ENCODE measurements at places on chromosomes 1 and 21.

GRCh38 chr1:95369985-95370690, 136.1 kb downstream of the RWDD3 start:
- no peak for DNase-seq

DNA sequence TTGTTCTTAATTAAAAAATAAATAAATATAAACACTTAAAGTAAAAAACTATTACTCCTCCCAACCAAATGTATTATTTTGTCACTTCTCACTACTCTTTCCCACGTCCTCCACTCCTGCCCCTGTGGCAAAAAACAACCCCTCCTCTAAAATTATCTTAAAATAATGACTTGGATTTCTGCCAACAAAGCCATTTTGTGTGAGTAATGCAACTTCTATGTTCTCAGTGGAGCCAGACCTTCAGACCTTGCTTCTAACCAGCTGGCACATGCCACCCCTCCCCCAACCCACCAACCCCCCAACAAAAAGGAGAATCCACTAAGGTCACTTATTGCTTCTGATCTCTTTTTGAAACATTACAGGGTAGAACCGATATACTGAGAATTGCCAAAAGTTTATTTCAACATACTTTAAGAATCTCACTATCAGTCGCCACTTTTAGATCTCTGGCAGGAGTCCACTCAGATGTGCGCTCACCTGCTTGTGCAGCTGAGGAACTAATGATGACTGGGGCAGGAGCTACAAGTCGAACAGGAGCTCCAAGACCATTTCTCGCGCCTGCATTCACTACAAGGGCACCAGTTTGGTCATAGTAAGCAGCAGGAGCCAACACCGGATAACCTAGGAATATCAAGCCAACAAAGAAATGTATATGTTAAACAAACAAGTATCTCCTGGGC, 58.3 kb upstream of the SDC3 start:
- no peak for DNase-seq

DNA sequence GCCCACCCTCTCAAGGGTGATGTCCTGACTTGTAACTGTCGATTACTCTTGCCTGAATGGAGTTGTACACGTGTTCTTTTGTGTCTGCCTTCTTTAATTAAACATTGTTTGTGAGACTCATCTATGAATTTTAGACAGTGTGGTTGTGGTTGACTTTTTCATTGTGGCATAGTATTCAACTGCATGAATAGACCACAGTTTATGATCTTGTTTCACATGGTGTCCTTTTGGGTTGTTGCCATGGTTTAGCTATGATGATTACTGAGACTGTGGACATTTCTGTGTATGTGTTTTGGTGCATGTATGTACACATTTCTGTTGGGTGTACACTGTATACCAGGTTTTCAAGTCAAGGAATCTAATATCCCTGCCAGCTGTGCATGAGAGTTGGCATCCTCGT, 30.1 kb downstream of the PRMT2 start:
- no peak for DNase-seq

DNA sequence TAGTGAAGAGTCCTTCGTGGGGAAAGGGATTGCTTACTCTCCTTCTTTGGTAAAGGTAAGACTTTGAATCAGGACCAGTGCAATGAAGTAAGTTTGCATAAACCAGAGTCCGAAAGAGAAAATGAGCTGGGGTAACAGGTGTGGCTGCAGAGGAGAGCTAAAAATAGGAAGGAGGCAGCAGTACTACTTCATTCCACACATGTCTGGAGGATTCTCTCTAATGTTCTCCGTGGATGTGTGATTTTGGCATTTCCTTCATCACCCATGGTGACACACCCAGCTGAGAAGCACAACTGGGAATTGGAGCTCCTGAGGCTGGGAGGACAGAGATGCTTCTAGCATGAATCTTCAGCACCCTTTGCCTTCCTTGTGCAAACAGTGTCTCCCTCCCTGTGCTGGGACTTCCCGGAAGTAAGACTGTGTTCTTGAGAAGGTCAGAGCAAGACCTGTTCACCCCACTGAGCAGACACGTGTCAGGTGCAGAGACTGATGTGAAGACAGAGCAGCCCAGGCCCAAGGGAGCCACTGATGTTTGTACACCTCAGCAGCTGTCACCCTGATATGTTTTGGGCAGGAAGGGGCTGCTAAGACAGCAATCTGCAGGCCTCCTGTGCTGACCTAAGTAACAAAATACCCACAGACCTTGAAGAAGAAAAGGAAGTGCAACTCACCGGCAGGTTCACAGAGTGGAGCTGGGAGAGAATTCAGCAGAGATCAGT, 13.3 kb downstream of the FCRL1 start:
- no peak for DNase-seq

DNA sequence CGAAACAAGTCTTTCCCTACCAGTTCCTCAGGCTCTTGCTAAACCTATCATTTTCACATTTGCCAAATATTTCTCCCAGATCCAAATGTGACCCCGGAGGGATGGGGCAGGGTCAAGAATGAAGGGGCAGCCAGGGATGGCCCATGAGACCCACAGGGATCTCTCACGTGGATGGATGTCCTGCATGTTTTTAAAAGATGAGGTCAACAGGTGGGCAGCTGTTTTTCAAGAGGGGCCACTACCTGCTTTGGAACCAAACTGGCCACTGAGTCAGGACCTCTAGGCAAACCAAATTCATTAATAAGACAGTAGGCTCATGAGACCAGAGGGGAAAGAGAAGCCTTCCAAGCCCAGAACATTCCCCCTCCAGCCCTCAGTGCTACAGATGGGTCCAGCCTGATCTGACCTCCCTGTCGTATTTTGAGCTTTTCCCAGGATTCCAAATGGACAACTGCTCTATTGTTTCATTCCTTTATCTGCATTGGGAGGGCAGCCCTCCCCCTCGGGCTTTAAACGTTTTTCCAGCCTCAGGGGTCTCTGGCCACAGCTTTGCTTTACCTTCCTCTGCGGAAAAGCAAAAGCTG, 252.5 kb upstream of the IRF2BP2 start:
- DNase-seq = no peak

- DNase-seq = no peak
Measured at GRCh38 chr1:115527746-115528145, 114.0 kb upstream of the VANGL1 start.

DNA sequence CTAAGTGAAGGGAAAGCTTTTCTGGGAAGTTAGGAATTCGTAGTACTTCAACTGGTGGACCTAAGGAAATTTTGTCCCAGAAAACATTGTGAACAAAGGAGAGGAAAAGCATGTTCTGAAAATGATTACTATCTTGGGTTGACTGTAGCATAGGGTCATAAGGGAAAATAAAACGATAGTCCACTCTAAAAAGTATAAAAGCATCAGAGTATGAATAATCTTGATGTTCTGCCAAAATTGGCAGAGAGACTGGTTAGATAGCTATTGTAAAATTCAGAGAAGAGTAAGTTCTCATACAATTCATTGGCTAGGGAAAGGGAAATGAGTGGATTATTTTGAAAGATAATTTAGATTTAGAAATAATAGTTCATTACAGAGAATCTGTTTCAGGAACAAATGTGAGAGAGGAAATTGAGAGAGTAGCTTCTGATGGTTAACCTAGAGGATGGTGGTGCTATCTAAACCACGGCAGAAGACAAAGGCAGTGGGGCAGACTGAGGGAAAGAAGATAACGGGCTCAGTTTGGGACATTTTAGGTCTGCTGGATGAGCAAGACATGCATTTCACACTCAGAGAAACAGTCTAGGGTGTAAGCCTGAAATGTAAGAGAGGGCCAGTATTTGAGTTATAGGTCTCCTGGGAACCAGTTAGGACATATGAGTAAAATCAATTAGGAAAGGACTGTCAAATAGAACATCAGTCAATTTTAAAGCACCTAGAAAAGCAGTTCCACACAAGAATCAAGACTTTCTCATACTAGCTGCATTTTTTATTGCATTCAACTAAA, 799.3 kb upstream of the CXADR start:
- no peak for DNase-seq

GRCh38 chr1:34806396-34806795, 13.6 kb downstream of the GJA4 start:
- no peak for DNase-seq

DNA sequence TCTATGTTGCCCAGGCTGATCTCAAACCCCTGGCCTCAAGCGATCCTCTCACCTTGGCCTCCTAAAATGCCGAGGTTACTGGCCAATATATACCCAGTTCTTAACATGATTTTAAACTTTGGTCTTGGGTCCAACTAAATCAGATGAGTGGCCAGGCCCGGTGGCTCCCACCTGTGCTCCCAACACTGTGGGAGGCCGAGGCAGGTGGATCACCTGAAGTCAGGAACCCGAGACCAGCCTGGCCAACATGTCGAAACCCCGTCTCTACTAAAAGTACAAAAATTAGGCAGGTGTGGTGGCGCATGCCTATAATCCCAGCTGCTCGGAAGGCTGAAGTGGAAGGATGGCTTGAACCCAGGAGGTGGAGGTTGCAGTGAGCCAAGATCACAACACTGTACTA, 29.6 kb downstream of the TOMM20 start:
- no peak for DNase-seq

DNA sequence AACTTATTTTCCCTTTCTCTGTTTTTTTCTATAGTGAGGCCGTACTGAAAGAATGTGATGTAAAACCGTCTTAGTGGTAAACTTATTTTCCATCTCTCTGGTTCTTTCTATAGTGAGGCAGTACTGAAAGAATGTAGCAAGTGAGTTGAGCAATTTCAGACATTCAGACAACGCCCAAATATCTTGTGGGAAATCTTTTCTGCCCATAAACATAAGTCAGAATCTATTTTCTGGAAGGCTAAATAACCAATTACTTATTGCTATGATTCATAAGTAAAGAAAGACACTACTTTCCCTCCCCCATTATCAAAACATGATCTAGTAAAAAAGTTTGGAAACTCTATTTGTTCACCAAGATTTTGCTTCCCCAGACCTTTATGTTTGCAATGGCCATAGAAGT, 18.8 kb upstream of the SCCPDH start:
- no peak for DNase-seq

GRCh38 chr1:234613128-234613875, 3.3 kb upstream of the IRF2BP2 start:
- no peak for DNase-seq

GRCh38 chr1:18973446-18973955, 17.0 kb upstream of the IFFO2 start:
- DNase-seq = no peak

DNA sequence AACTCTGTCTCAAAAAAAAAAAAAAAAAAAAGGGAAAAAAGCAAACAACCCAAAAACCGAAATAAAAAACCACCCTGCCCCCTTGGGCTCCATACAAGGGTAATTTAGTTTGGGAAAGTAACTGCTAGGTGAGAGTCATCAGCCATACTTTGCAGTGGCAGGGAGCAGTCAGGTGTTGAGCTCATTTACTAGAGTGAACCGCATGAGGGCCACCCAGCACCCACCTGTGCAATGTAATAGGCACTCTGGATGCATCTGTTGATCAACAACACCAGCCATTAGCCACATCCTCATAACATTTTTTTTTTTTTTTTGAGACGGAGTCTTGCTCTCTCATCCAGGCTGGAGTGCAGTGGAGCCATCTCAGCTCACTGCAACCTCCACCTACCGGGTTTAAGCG, 9.1 kb downstream of the INAVA start:
- DNase-seq = no peak

GRCh38 chr1:197065559-197065958, 1.5 kb downstream of the F13B start:
- no peak for DNase-seq

DNA sequence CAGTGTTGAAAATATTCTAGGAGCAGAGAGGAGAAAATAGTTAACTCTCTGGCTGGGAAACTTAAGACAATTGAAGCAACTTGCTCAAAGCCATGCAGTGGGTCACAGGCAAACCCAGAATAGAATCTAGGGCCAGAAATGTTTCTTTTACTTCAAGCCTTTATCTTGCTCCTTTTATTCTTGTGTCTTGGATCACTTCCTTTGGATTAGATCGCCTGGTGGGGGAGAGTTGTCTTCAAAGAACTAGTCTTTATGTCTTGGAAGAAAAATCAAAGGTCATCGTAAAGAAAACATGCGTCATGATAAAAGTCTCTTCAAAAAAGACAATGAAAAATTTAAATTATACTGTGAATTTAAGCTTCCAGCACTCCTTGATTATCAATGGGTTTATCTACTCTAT, 493.6 kb upstream of the USP24 start:
- DNase-seq = no peak

DNA sequence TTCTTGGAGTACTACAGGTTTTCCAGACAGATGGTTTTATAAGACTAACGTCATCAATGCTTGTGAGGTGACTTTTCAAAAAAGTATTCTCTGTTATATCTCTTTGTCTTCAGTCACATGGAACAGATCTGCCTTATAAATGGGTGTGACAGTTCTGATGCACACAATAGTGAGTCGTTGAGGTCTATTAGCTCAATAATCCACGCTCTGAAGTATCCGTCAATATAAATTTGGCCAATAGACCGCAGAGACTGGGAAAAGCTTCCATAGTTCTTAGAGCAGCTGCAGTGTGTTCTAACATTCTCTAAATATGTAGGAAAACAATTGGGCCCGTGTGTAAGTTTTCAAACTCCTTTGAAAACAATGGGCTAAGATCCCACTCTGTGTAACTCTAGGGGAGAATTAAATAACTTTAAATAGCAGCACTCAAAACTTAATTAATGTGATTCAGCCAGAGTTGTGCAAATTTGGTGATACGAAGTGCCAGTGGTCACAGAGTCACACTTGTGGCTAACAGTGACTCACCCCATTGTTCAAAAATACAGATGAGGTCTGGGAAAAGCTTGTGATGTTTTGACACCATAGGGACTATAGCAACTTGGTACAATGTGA, 316.0 kb downstream of the LMO4 start:
- DNase-seq = no peak

- no peak for DNase-seq
Measured at GRCh38 chr1:228341814-228342626, 64.6 kb downstream of the TRIM11 start.
